ENCODE measurements at places on chromosomes 7 and 10. TPM values are rescaled to one million over a fixed set of nuclear protein-coding genes. Genes with fewer than 3 reads are reported as not detected.

Gene SPAM1
- not detected for total RNA-seq

Gene VIM
- total RNA-seq = 6,184 TPM

Gene LIPN
- total RNA-seq = not detected

Gene NPTX2
- total RNA-seq = 0.60 TPM

Gene IFIT2
- 5.9 TPM for total RNA-seq

Gene ZNF33B
- total RNA-seq = 9.0 TPM

Gene EPHA1
- 0.07 TPM for total RNA-seq

Gene OR2A42
- total RNA-seq = not detected

Gene NKX1-2
- not detected for total RNA-seq

Gene CASTOR2
- total RNA-seq = 5.4 TPM

Gene C10orf105
- total RNA-seq = not detected

Gene HTR7
- not detected for total RNA-seq

Gene GIMAP1
- 9.4 TPM for total RNA-seq

Gene STAG3
- total RNA-seq = 0.13 TPM

Gene CALML3
- not detected for total RNA-seq

Gene CYP2C8
- not detected for total RNA-seq

Gene NPY
- total RNA-seq = not detected

Gene PALS2
- total RNA-seq = 2.7 TPM

Gene ZMIZ2
- 21.5 TPM for total RNA-seq

Gene SH2D4B
- not detected for total RNA-seq

Gene DYNC1I1
- total RNA-seq = 0.89 TPM

Gene BICC1
- not detected for total RNA-seq

Gene ALOX5
- not detected for total RNA-seq

Gene SFTPA1
- total RNA-seq = not detected

Gene PCLO
- 0.33 TPM for total RNA-seq

Gene GIMAP8
- 16.7 TPM for total RNA-seq

Gene HTR5A
- total RNA-seq = not detected

Gene MACROH2A2
- total RNA-seq = 1.1 TPM

Gene PALD1
- total RNA-seq = 31.8 TPM

Gene FANK1
- 1.9 TPM for total RNA-seq

Gene CALN1
- not detected for total RNA-seq

Gene HSPA12A
- 0.05 TPM for total RNA-seq

Gene PNLIPRP2
- not detected for total RNA-seq

Gene GPR15LG
- not detected for total RNA-seq

Gene TEX47
- total RNA-seq = not detected

Gene PNLIPRP3
- total RNA-seq = not detected

Gene DRGX
- total RNA-seq = not detected

Gene INMT
- total RNA-seq = 0.27 TPM

Gene MBL2
- not detected for total RNA-seq

Gene ST8SIA6
- not detected for total RNA-seq

Gene NRP1
- 134 TPM for total RNA-seq

Gene ARHGEF5
- 0.53 TPM for total RNA-seq

Gene GIMAP4
- 62.7 TPM for total RNA-seq

Gene SPDYE9
- not detected for total RNA-seq

Gene SLC13A4
- total RNA-seq = not detected

Gene PAX4
- total RNA-seq = not detected

Gene SLC37A3
- 29.1 TPM for total RNA-seq

Gene SPDYE5
- not detected for total RNA-seq

Gene FMC1
- 11.1 TPM for total RNA-seq

Gene HPSE2
- 0.05 TPM for total RNA-seq

Gene C10orf95
- not detected for total RNA-seq

Gene EBF3
- total RNA-seq = 11.9 TPM

Gene CPED1
- 3.9 TPM for total RNA-seq

Gene ACTR3C
- total RNA-seq = 0.07 TPM

Measured in mammary microvascular endothelial cell (primary cell).